ENCODE measurements at places on chromosomes 4 and X.
A peak's percentile ranks its signal among the peaks of the same experiment; 100 is the strongest.

DNA sequence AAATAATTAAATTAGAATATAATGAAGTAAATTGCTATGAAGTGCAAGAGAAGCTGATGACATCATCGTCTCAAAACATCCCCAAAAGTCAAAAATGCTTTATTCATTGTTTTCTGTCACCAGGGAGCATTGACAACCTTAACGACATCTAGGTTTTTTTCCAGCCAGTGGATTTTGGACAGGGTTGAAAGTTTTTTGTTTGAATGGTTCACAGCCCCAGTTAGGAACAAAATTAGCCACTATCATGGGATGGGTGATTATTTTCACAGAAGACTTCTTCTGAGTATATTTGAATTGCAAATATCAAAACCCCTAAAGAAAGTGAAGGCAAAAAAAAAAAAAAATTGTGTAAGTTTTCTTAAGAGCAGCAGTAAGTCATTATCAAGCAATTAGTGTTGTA lies 826.1 kb downstream of the STPG2 start:
- DNase-seq: no peak

DNA sequence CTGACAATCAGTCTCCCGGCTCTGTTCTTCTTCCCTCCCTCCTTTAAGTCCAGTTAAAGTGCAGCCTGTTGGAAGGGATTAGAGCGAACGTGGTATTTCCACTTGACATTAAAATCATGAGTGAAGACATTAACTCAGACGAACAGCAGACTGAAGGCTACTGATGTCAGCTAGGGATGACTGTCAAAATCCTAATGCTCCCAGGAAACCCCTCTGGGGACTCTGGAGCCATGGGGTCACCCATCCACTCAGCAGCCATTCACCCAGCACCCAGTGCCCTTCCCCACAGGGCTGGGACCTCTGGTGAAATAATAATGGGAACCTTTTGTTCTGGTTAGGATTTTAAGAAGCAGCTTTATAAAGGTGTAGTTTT lies 113.9 kb downstream of the DRD5 start:
- DNase-seq: no peak

- DNase-seq: peak; percentile 70
Measured at GRCh38 chrX:131783555-131784308, 239.4 kb upstream of the STK26 start.

DNA sequence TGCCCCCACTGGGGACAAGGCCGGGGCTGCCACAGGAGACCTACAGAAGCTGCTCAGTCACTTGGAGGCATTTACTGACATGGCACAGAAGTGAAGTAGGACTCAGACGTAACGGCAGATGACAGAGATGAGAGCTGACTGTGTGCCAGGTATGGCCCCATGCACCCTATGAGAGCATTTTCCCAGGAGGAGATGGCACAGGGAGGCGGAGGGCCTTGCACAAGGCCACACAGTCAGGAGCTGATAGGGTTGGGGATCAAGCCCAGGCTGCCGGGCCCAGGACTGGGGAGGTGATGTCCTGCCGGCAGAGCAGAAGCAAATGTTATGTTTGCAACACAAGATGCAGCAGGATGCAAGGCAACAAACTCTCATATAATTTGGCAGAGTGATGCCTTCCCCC lies 34.1 kb downstream of the NAT8L start:
- DNase-seq: no peak

GRCh38 chr4:112206431-112206830 lies 25.2 kb upstream of the AP1AR start:
- no peak for DNase-seq

DNA sequence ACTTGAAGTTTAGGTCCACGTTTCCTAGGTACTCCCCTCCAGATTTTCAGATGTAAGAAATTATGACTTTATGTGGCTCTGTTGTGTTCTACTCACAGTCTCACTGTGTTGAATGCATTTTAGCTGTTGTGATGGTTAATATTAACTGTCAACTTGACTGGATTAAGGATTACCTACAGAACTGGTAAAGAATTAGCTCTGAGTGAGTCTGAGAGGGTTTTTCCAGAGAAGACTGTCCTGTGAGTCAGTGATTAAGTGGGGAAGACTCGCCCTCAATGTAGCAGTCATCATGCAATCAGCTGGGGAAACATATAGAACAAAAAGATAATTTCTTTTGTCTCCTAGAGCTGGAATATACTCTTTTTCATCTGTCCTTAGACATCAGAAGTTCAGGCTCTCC lies 493.4 kb downstream of the ACTRT1 start:
- no peak for DNase-seq

DNA sequence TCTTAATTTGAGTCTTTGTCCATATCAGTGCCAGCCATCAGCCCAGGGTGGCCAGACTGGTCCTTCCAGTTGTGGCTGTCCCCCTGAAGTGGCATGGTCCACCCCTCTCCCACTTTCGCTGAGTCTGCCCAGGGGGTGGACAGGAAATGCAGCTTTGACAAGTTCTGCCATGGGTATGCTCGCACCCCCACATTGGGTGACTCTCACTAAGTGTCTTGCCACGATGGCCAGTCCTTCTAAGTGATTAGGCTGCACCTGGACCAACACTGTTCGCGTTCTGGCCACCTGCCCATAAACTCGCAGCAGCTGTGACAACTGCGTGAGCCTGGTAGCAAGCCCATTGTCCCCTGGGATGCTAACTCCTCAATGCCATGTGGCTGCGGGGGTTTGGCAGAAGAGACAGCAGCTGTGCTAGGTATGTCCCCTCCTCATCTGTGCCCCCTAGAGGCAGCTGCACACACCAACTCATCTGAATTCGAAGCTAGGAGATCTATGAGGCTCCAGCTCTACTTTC lies 10.0 kb upstream of the LNX1 start:
- no peak for DNase-seq

DNA sequence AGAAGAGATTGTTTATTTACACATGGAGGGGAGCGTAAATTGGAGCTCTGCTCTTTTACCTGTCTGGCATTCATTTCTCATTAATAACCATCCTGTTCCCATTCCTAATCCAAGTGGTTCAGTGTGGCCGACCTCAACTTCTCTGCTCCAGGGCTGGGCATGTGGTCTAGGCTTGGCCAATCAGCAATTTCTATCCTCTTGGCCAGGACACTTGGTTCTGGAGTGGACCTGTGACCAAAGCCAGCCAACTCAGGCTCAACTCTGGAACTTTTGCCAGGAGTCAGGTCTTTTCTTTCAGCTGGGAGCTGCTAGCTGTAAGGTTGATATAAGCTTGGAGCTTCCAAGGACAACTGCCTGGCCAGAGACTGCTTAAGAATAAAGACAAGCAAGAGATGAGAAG lies 15.6 kb upstream of the RASL11B start:
- no peak for DNase-seq

GRCh38 chrX:9285342-9285771 lies 179.5 kb upstream of the TBL1X start:
- peak; percentile 41 for DNase-seq

DNA sequence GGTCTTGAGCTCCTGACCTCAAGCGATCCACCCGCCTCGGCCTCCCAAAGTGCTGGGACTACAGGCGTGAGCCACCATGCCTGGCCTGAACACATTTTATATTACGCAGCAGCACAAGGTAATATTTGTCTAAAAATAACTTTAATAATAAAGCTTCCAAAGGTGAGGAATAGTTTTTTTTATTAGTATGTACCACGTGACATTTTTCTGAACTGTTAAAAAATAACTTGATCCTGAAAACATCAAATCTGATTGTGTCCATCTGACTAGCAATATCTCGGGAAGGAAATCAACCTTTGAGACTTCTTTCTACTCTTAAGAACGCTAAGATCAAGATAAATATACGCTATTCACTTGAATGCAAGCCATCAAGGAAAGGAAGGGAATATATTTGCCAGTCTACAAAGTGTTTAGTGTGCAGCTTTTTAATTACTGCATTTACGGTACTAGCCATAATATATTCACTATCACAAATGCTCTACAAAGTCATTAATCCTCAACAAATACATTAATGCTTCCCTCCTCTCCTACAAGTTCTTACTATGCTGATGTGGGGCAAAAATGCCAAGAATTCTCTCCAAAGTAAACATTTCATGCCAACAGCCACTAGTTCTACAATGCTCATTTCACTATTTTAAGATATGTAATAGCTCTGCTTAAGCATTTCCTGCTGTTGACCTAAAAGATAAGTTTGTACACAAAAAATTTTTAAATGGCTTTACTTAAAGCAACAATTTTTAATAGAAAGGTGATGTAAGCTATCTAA lies 143.6 kb downstream of the APBB2 start:
- DNase-seq: no peak

DNA sequence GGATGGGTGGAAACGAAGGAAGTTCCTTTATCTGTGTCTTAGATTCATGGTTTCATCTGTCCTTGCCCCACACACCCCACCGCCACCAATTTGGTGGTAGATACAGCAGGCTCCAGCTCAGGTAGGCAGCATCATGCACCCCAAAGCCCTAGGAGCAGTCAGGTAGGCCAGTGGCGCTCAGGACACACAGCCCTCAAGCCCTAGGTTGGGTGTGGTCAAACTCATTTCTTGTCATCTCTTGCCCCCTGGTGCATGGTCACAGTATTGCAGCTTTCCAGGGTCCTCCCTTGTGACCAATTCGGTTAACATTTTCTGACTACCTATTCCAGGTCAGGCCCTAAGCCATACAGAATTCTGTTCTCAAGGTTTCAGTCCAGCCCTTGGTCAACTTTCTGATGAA lies 14.5 kb upstream of the PRRG3 start:
- peak; percentile 74 for DNase-seq

DNA sequence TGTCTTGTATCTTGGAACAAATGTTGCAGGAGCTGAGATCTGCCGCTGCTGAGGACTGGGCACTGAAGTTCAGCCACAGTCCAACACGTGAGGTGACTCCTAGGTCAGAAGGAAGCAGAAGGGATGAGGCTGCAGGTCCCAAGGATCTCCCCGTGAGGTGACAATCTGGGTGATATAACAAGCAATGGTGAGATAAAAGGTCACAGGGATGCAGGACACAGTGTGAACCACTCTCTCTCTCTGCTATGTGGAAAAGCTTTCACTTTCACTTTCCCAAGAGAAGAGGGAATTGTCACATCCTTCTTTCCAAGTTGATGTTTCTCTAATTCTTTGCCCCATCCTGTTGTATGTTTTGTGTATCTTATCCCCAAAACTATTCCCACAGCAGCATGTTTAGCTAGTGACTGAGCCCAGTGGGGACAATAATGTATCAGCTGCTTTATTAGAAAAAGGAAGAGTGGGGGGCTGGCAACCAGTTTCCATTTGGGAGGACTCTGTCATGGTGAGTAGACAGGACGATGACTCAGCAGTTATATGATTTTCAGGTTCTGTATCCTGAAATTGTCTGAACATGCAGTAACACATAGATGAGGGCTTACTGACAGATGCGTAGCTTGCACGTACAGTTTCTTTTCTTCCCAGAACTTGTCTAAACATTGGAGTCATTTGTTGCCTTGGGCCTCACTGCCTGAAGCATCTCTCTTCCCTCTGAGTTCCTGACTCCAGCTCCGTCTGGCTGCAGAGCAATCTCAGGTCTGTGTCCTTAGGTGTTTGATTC lies 1415.8 kb upstream of the TENM3 start:
- no peak for DNase-seq

GRCh38 chrX:63932907-63933306 lies 147.9 kb upstream of the ARHGEF9 start:
- DNase-seq: no peak

DNA sequence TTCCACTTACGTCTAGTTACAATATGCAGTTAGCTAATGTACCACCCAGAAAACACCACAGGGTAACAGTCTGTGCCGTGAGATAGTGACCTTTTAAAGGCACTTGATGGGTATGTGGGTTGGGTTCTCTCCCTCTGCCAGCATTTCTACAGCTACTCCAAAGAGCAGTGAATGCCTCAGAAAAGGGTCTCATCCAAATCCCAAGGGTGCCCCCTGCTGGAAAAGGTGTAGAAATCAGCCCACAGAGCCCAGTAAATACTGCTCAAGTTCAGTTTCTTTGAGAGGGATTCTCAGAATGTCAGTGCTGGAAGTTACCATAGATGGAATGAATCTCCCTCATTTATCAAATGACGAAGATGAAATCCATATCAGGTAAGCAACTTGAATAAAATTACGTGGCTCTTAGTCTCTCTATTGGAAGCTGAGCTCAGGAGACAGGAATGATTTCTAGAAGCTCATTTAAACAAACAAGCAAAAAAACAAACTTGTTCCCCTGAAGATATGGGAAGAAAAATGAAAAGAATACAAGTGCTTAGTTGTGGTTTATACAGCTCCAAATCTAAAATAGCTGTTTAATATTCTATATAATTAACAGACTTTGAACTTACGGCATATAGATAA lies 9.5 kb downstream of the RNF175 start:
- peak; percentile 71 for DNase-seq

GRCh38 chr4:20341134-20341738 lies 89.5 kb downstream of the SLIT2 start:
- DNase-seq: no peak

DNA sequence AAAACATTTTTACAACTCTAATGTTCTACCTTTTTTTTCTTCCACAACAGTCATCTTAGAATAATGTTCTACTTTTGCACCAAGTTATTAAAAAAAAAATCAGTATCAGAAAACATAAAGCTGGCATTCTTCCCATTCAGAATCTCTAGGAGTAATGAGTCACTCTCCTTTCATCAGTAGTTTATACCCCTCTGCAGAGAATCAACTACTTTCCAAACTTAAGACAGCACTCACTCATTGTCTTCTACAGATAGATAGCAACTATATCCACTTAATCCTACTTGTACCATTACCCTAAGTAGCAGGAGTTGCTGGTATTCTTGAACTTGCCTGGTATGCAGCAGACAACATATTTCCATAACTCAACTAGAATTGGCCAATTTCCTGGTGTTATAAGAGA lies 3.2 kb downstream of the TIGD4 start:
- no peak for DNase-seq

DNA sequence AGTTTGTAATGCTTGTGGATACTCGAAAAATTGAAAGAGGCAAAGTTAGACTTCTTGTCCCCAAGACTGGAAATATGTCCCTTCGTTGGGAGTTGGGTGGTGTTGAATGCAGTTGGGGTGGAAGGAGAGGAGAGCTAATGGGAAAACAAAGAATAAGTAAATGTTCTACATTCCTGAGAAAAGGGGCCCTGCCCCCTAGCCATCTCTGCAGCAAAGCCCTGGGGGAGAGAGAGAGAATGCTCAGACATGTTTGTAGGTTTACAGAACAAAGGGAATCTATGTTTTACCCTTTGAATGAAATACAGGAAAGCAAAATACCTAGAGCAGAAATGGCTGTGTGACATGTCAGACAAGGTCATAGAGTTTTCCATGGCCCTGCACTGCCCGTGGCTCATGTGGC lies 88.1 kb downstream of the RASL11B start:
- DNase-seq: no peak

DNA sequence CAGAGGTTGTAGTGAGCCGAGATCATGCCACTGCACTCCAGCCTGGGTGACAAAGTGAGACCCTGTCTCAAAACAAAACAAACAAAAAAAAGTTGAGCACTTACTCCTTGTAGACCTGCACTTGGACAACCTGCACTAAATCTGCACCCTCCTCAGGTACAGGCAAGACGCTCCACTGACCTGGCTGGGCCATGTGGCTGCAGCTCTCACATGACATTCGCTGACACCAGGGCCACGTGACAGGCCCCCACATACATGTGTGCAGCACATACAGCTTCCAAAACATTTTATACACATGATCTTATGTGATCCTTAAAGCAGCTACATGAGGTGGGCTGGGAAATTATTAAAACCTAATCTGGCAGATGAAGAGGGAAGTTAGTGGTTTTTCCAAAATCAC lies 62.5 kb downstream of the MGST2 start:
- no peak for DNase-seq
